T-helper 2 cell (primary cell): ENCODE measurements at places on chromosomes 11 and 22.

DNA sequence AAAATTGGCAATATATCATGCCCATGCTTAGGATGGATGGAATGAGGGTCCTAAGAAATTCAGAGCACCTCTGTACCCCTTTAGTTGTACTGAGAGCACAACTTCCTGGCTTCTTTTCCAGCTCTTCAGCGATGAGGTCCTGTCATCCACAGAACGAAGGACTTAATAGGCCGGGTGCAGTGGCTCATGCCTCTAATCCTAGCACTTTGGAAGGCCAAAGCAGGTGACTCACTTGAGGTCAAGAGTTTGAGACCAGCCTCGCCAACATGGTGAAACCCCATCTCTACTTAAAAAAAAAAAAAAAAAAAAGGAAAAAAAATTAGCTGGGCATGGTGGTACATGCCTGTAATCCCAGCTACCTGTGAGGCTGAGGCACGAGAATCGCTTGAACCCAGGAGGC, 125.3 kb upstream of the BMAL1 start:
- no peak for DNase-seq

DNA sequence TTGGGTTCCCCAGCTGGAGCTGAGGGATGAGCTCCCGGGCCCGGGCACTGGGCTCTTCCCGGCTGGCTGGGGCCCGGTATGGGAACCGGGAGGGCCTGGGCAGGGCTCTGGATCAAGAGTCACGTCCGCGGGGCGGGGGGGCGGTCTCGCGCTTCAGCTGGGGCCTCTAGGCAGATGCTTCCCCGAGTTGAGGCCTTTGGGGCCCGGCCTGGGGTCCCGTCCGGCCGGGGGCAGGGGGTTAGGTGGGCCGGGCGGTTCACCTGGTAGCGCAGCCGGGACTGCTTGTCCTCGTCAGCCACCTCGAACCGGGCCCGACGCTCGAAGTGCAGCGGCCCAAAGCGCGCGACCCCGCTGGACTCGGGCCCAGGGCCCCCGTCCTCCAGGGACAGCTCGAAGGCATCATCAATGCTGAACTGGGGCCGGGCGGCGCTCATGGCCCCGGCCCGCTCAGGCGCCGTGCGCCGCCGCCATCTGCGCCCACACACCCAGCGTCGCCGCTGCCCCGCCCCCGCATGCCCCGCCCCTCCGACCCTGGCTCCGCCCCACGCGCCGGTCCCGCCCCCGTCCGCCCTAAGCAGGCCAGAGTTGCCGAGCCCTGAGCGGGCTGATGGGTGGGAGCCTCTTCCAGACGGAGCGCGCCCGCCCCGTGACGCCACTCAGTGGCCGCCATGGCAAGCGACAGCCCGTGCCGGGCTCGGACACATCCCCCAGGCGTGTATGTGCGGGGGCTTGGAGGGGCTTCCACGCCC, at the start of gene TMEM134:
TMEM134 (minus strand) TSS at position 493 of the 749 bp plus-strand sequence; CDS start at position 434, 59 bp downstream.
- peak; percentile 86 for DNase-seq

DNA sequence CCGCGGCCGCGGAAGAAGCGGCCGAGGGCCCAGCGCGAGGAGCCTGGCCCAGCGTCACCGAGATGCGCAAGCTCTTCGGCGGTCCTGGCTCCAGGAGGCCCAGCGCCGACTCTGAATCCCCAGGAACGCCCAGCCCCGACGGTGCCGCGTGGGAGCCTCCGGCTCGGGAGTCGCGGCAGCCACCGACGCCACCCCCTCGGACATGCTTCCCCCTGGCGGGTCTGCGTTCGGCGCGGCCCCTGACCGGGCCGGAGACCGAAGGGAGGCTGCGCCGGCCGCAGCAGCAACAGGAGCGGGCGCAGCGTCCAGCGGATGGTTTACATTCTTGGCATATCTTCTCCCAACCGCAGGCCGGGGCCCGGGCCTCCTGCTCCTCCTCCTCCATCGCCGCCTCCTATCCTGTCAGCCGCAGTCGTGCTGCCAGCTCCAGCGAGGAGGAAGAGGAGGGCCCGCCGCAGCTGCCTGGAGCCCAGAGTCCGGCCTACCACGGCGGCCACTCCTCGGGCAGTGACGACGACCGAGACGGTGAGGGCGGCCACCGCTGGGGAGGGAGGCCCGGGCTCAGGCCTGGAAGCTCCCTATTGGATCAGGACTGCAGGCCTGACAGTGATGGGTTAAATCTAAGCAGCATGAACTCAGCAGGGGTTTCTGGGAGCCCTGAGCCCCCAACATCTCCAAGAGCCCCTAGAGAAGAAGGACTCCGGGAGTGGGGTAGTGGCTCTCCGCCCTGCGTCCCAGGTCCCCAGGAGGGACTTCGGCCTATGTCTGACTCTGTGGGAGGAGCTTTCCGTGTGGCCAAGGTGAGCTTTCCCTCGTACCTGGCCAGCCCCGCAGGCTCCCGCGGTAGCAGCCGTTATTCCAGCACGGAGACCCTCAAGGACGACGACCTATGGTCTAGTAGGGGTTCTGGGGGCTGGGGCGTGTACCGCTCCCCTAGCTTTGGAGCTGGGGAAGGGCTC, 1.2 kb downstream of the ARHGEF17 start:
- DNase-seq: no peak

DNA sequence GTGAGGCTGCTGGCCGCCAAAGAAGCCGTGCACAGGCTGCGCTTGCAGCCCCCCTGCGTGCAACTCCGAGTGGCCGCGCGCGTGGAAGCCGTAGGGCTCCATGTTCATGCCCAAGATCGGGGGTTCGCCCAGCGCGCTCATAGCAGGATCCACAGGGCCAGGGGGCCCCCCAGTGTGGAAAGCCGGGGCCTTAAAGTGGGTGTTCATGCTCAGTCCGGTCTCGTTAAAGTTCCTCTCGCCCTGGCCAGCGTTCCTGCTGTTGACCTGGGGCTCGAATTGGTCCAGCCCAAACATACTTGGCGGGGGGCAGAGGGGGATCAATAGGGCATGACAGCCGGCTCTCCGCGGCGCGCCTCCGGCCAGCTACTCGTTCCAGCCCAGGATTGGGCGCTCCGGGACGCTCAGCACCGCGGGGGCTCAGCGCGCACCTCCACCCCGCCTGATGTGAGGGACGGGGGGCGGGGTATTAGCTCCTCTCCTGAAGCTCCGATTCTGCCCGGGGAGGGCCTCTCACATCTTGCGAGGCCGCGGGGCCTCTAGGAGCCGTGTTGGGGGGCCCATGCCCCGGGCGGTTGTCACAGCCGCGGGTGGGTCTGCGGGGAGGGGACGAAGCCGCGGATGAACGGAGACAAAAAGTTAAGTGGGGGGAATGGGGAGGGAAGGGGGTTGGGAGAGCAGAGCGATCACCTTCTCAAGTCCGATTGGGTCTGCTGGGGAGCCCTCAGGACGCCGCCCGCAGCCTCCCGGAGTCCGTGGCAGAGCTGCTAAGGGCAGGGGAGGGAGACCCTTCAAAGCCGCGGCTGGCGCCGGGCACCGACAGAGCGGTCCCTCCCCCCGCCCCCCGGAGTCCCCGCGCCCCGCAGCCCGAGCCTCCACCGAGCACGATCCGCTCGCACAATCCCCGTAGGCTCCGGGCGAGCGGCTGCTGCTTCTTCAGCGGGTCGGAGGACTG, 1.0 kb downstream of the MN1 start:
- no peak for DNase-seq

- no peak for DNase-seq
Observed at GRCh38 chr11:110434952-110435779, 5.4 kb downstream of the FDX1 start.

DNA sequence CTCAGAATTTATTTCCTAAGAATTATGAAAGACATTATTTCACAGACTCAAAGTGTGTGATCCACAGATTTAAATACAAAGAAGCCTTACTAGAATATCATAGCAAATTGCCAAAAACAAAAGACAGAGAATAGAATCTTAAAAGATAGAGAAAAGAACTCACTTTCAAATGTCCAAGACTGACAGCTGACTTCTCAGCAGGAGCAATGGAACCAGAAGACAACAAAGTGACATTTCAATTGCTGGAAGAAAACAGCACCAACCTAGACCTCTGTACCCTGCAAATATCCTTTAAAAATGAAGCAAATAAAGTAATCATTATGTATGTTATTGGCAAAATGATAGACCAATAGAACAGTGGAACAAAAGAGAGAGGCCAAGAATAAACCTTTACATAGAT, 109.2 kb downstream of the TTC17 start:
- DNase-seq: no peak

DNA sequence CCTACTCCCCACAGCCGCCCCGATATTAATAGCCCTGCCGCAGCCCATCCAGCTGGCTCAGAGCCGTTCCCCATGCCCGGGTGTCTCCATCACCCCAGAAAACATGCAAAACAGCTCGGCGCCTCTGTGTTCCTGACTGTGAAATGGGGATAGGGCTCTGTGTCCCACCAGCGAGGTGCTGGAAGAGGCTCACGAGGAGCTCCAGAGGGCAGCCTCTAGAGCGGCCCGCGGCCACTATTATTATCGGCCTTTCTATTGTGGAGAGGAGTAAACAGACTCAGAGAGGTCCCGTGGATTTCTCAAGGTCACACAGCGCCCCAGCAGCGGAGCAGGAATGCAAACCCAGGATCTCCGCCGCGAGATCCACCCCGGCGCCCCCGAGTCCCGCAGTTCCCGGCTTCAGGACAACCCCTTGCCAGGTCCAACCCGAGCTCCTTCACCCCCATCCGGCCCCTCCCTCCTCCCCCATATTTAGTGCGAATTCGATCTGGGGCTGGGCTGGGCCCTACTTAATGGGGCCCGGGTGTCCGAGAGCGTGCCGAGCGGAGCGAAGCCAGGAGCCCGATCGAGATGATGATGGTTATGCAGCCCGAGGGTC, at the start of gene ACTN3:
ACTN3 (plus strand) TSS at position 536 of the 598 bp plus-strand sequence; CDS start at position 571, 35 bp downstream.
- DNase-seq: no peak

DNA sequence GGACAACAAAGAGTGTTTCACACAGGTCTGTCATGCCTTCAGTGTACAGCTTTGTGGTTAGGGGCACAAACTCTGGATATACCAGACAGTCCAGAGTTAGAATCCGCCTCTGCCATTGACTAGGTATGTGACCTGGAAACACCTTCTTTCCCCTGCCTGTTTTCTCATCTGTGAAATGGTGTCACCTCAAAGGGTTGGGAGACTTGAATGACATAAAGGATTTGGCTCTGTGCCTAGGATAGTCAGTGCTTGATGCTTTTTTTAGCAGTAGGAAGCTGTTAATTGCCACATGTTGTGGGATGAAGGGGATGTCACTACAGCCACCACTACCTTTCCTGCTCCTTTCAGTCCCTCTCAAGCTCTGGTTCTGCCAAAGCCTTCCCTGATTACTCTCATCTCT, 17.4 kb upstream of the LRRC55 start:
- DNase-seq: no peak

GRCh38 chr11:120807414-120808150, 216.3 kb upstream of the TBCEL start:
- DNase-seq: no peak

GRCh38 chr11:84345597-84345996, 1059.4 kb upstream of the CCDC90B start:
- DNase-seq: no peak

DNA sequence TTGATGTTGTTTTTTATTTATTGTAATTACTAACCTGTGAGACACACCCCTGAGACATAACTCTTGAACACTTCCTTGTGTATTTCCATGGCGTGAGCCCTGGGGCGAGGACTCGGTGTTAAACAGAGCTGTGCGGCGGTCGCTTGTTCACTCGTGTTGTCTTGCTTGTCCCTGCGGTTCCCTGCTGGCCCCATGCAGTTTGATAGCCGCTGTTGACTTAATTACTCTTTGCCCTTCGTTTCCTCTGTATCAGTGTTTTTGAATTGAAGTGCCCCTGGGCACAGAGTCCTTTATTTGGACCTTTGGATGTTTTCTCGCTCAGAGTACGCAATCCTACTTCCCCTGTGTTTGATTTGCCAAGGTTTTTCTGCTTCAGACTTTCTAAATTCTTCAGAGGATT, 52.7 kb downstream of the TBC1D22A start:
- DNase-seq: no peak

DNA sequence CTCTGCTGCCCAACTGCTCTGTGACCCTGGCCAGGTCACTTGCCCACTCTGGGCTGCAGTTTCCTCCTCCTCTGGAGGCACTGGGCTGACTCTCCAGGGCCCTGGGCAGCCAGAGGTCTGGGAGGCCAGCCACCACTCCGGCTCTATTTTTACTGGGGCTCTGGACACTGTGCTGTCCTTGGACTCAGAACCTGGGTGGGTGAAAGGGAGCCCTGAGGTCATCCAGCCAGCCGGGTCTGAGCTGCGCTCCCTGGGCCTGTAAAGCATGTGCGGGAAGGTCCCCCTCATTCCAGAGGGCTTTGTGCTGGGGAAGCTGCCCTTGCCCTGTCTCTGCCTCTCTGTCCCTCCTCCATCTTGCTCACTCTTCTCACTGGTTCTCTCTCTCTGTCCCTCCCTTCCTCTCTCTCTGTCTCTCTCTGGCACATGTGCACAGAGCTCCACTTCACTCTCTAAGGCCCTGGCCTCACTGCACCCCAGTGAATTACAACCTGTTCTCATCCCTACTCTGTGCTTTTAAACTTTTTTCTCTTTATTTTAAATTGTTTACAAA, 24.6 kb downstream of the MB start:
- DNase-seq: no peak

GRCh38 chr11:84384731-84385130, 1098.6 kb upstream of the CCDC90B start:
- peak; percentile 17 for DNase-seq

- peak; percentile 32 for DNase-seq
Observed at GRCh38 chr11:18012122-18012905, 533 bp downstream of the SERGEF start.

DNA sequence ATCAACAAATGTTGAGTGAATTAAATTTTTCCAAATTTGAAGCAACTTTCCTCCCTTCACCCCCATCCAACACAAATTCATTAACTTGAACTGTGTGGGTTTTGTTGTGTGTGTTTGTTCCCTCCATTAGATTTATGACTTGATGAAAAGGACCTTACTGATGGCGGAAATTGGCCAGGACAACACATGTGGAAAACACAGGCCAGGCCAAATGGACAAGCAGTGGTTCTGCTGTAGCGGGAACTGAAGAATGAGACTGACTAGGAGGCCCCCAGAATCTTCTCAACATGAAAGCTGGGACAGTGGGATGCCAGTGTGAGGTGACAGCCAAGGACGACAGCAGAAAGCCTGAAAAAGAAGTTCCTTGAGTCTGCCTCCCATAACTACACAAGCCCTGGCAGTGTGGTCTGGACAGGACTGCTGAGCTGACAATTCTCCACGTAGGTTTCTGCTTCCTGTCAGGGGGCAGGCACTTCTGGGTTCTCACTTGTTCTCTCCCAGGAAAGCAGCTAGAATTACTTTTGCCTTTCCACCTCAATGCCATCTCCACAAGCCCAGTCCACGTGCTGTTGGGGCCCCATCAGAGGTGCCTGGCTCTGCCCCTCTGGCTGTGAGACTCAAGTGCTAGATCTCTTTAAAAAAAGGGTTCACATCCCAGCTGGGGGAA, 94.3 kb downstream of the ETS1 start:
- no peak for DNase-seq

DNA sequence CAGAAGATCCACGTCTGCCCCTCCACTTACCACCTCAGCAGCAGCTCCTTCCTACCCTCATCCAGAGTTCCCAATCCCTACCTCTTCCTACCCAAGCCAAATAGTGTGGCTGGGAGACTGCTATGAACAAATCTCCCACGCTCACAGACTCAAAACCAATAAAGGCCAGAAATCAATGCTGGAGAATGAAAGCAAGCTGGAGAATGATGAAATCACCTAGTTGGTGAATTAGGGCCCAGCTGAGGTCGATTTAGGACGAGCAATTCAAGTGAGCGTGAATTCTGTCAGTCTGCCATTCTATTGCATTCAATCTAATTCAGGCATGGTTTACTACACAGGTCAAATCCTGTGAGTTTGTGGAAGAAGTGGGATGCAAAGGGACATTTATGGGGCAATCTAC, 22.5 kb downstream of the COMMD9 start:
- no peak for DNase-seq
